Activated CD4-positive, alpha-beta T cell treated with anti-CD3 and anti-CD28 coated beads, Interleukin-2, amount 50 U/mL, for 48 hours (primary cell): ENCODE measurements at places on chromosomes 6 and 20.

DNA sequence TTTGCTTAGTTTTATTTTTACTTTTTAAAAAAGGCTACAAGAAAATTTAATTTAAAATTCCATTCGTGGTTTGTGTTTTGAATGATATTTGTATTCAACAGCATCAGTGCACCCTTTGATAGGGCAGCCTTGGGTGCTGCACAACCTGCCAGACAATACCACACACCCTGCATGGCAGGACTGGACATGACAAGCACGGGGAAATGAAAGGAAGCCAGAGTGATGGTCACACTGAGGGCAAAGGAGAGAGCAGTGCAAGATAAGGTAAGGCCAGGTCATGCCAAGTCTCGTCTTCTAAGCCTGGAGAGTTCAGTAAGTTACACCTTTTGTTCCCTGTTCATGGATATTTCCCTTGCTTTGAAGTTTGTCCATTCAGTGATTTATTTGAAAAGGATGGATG lies 103.0 kb downstream of the ALDH8A1 start:
- no peak for DNase-seq

GRCh38 chr6:41153992-41154625 lies at the start of gene TREML1:
Gene TREML1 (minus strand): TSS chr6:41154347. CDS start chr6:41154288, 59 bp downstream.
- no peak for DNase-seq

DNA sequence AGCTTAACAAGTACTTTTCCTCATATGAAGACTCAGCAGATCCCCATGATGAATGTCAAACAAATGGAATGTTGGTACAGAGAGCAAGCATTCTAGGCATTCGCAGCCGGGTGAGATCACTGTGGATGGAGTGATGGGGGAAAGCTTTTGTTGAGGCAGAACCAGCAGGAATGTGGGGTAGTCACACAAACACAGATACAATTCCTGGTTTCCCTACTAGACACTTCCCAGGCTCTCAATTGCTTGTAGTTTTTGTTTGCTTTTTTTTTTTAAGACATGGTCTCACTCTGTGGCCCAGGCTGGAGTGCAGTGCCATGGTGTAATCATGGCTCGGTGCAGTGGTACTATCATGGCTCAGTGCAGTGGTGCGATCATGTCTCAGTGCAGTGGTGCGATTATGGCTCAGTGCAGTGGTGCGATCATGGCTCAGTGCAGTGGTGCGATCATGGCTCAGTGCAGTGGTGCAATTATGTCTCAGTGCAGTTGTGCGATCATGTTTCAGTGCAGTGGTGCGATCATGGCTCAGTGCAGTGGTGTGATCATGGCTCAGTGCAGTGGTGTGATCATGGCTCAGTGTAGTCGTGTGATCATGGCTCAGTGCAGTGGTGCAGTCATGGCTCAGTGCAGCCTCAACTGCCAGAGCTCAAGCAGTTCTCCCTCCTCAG lies 15.4 kb upstream of the IER3 start:
- no peak for DNase-seq

DNA sequence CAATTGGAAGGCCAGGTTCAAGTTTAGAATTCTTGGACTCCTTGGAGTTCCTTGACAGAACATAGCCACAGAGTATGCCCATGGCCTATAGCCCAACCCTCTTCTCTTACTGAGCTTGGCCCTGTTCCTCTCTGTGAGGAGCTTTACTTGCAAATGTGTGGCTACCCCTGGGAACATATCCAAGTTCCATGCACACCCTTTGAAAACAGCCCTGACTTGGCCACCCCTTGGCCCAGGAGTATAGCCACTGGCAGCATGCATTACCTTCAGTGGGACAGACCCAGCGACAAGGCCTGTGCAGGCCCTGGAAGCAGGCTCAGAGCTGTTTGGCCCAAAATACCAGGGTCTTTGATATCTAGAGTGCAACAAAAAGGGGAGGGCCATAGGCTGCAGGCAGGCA lies 19.5 kb upstream of the MAS1 start:
- DNase-seq = no peak

GRCh38 chr20:46144432-46145025 lies 26.4 kb downstream of the CD40 start:
- DNase-seq = no peak
